CMK (cell line): ENCODE measurements at places on chromosomes 2 and 18.
A peak's percentile ranks its signal among the peaks of the same experiment; 100 is the strongest.

- no peak for DNase-seq
These were observed 773.4 kb downstream of the LRRTM4 start for GRCh38 chr2:76748581-76749296.

- DNase-seq, result no peak
These were observed 180.1 kb upstream of the SPOPL start for GRCh38 chr2:138321458-138321857.

- DNase-seq, result no peak
These were observed 159.3 kb upstream of the REV1 start for GRCh38 chr2:99648906-99649789.

DNA sequence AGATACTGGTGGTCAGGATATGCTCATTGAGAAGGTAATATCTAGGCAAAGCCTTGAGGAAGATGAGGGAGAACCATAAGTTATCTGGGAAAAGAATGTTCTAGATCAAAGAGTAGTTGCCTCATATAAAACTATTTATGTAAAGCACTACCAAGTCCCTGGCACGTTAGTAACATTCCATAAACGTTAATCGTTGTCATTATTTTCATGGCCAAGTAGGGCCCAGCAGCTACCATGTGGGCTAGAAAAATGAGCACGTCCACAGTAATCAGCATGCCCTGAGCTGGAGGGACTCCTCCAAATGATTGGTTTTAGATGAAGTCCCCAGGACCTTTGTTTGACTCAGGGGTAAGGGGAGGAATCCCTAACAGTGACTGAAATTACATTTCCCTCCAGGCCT is 32.7 kb upstream of the AFTPH start:
- DNase-seq, result no peak

GRCh38 chr2:163182764-163183354 is 344.3 kb upstream of the KCNH7 start:
- DNase-seq, result no peak

- DNase-seq, result no peak
These were observed 416.5 kb downstream of the BCL11A start for GRCh38 chr2:60136913-60137312.

- DNase-seq, result no peak
These were observed 122.5 kb downstream of the PRPF40A start for GRCh38 chr2:152594792-152595191.

DNA sequence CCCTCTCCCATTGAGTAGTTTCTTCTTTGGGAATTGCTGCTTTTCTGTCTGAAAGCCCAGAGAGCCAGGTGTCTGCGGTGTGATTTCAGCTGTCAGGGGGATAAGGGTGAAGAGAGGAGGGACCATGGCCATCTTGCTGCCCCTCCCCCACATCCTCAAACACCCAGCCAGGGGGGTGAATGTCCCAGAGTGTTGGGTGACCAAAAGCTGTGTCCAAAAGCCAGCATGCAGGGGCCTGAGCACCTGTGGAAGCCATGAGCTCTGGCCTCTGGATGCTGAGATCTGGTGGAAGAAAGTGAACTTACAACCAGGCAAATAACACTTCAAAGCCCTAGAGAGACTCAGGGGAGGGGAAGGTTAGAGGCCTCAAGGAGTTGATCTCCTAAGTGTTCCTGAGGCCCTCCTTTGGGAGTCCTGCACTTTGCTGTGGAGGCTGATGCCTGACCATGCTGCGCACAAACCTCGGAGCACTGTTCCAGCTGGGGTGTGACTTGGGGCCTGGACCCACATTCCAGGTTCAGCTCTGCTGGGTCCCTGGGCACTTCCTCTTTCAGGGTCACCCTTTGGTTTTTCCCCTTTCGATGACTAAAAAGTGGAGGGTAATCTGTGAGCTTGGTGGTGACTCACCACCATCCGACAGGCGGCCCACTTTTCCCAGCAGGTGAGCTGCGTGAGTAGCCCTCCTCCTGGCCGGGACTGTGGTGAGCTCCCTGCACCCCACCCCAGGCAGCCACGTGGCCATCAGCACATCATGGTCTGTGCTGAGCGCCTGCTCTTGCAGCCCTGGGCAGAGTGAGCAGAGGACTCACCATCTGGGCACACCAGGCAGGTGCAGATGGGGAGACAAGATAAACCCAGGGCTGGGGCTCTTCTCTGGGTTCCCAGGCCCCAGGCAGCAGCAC is 66.8 kb upstream of the FOSL2 start:
- no peak for DNase-seq

GRCh38 chr2:28394331-28394877 is 1.7 kb downstream of the FOSL2 start:
- DNase-seq, result no peak

- DNase-seq, result no peak
These were observed 1.2 kb downstream of the PPP1CB start for GRCh38 chr2:28752631-28753376.

GRCh38 chr2:239271882-239272281 is 128.9 kb downstream of the HDAC4 start:
- DNase-seq, result no peak

- DNase-seq, result no peak
These were observed 11.8 kb downstream of the SMAD4 start for GRCh38 chr18:51041677-51042352.

DNA sequence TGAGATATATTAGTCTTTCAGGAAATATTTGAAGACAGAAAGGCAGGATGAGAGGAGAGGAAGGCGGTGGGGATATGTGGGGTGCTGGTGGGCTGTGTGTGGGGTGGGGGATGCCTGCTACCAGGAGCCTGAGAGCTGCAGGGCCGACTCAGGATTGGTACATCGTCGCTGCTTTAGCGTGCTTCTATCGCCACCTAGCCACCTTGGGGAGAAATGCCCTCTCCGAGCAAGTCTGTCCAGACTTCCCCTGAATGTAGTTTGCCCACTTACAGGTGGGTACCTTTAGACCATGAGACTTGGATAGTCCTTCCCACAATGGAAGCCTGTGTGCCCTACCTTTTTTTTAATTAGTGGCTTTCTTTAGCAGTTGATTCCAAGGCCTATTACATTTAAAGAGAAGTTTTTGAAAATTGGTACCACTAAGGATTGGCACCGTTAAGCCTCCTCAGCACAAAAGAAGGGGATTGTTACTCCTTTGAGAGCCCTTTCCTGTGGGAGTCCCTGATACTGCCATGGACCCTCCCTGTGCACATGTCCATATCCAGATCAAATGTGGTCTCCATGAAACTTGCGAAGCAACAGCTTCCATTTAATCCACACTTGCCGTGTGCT is 114.1 kb upstream of the NDUFV2 start:
- DNase-seq, result peak; percentile 7

GRCh38 chr2:5145053-5145452 is 547.1 kb upstream of the SOX11 start:
- no peak for DNase-seq

- no peak for DNase-seq
These were observed 36.5 kb downstream of the MYO3B start for GRCh38 chr2:170214309-170214948.

GRCh38 chr2:24342110-24342910 is 18.0 kb downstream of the ITSN2 start:
- no peak for DNase-seq

GRCh38 chr2:97737421-97738178 is 24.2 kb downstream of the ZAP70 start:
- DNase-seq, result no peak

- DNase-seq, result no peak
These were observed 5.2 kb downstream of the NCAPH start for GRCh38 chr2:96340493-96341414.

DNA sequence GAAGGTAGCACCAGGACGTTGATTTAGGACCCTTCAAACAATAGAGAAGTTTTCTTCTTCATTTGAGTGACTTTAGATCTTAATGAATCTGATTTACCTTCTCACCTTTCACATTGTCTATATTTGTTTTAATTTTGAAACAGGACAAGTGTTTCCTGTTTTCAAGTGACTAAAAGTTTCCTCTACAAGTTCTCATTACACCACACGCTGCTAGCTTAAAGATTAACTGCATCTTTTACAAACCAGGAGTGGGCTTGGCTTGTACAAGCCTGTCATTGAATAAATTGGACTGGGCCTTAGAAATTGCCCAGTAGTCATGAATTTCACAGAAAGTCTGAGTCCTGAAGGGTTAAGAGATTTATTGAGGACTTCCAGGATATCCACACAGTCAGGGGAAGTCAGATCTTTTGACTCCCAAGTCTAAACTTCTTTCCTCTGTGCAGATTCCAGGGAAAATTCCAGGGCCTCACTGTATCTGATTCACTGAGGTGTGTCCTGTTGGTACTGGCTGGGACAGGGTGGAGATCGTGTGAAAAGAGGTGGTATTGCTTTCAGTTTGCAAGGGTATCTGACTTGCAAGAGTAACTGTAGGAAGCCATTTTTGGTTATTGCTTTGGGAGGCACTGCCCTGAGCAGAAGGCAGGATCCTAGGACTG is 3.4 kb downstream of the SGPP2 start:
- no peak for DNase-seq

DNA sequence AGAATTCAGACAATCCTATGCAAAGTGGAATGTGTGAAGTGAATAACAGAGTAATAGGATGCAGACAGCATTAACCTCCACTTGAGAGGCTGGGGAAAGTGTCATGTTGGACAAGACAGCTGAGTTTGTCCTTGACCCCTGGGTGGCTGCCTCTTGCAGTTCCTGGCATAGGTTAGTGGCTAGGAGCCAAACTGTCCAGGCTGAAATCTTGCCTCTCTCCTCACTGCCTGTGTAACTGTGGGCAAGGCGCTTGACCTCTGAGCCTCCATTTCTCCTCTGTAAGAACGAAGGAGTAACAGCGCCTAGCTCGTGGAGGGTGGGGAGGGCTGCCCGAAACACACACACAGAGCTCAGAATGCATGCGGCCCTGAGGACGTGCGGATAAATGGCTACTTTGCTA is 34.8 kb upstream of the LDLRAD4 start:
- DNase-seq, result no peak

DNA sequence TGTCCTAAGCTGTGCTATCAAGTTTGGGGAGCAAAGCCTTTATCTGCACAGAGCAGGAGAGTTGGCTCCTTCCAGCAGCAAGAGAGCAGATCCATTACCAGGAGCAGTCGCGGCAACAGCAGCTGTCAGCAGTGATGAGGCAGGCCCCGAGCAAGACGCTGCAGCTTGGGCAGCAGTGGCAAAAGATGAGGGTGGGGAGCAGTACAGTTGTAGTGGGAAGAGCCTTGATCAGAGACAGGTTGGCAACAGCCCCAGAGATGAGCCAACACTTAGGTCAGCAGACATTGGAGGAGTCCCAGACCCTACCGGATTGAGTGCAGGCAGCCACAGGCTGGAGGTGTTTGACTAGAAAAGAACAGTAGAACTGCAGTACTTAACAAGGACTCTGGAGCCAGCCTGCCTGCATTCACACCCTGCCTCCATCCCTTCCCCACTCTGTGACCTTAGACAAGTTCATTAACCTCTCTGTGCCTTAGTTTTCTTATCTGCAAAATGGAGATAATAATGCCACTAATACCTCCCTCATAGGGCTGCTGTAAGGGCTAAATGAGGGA is 117.1 kb upstream of the SERTAD2 start:
- no peak for DNase-seq

DNA sequence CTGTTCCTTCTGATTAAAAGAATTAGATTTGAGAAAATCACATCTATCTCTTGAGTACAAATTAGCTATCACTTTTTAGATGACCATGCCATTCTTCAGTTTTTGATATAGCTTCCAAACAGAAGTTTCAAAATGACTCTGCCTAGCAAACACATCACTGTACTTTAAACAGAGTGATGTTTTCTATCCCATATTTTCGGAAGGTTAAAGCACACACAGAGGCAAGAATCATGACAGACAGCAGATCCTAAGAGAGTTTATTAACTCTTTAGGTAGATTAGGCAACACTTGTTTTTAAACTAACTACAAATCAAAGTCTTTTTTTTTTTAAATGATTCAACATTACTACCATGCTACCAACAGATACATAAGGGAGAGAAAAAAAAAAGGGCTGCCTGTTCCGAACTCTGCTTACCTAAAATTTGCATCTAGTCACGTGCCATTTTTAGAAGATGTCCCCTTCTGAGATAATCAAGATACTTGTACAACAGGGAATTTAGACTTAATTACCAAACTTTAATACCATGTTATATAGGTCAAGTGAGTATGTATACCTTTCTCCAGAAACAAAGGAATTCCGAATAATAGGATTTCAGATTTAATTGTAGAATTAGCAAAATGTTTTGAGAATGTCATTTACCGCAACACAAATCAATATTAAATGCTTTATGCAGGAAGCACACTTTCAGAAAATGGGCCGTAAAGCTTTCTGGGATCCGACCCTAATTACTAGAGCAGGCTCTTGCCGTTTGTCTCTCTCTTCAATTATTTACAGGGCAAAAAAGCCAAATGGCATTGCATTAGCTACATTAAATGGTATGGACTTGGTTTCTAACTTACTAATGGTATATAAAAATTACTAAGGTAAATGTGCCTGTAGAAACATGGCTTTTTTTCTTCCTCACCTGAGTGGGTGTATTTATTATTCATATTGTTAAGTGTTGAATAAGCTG is 2.6 kb downstream of the RBMS1 start:
- DNase-seq, result no peak

DNA sequence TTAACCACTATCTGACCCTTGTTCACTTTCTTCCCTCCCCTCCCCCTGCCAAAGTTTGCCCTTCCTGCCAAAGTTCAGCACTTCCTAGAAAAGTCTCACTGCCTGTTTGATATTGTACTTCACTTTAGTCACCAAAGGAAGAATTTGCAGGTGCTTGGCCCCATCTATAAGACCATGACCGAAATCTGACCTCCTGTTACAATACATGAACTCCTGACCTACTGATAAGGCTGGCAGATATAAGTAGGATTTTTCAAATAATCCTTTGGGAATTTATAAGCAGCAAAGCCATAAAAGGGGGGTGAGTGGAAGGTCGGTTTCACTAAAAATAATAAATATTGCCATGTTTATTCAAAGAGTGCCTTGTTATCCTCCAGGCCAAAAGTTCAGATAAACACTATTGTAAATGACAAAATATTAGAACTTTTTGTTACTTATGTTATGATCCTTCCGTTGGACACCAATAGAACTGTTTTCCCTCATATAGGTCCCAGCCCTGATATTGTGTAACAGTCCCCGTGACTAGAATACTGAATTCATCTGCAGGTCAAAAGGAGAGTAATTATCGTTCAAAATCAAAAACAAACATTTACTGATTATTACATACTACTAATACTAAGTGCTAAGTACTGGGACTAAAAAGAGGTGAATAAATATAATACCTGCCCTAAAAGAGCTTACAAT is 277.6 kb downstream of the EXOC6B start:
- peak; percentile 39 for DNase-seq

DNA sequence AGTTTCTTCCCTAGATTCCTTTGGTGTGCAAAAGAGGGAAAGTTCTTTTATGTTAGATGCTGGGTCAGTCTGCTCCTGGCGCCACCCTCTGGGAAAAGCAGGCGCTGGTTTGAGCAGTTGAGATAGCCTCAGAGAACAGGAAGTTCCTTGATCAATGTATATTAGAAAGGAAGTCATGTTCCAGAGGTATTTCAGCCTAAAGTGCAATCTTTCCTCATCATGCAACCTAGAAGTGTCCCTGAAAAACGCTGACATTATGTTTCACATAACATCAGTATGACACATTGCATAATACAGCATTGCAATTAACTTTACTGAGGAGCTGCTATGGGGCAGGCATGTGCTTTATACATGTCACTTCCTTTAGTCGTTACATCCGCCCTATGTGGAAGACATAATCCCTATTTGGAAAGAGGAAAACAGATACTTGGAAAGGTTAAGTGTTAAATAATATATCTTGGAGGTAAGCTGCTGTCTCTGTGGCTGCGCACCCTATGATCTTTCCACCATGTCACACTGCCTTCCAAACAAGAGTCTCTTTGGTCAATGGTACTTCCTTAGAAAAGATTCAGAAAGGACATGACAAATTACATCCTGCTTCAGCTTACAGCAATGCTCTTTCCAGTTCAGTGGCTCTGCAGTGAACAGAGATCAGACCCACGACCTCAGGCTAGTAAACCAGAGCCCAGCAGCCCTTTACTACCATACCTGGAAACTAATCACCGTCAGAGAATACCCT is 369.7 kb downstream of the RAD51AP2 start:
- DNase-seq, result no peak
